ENCODE measurements at places on chromosomes 4 and X.

- no peak for DNase-seq
These were observed 18.7 kb upstream of the XPNPEP2 start for GRCh38 chrX:129719931-129720530.

DNA sequence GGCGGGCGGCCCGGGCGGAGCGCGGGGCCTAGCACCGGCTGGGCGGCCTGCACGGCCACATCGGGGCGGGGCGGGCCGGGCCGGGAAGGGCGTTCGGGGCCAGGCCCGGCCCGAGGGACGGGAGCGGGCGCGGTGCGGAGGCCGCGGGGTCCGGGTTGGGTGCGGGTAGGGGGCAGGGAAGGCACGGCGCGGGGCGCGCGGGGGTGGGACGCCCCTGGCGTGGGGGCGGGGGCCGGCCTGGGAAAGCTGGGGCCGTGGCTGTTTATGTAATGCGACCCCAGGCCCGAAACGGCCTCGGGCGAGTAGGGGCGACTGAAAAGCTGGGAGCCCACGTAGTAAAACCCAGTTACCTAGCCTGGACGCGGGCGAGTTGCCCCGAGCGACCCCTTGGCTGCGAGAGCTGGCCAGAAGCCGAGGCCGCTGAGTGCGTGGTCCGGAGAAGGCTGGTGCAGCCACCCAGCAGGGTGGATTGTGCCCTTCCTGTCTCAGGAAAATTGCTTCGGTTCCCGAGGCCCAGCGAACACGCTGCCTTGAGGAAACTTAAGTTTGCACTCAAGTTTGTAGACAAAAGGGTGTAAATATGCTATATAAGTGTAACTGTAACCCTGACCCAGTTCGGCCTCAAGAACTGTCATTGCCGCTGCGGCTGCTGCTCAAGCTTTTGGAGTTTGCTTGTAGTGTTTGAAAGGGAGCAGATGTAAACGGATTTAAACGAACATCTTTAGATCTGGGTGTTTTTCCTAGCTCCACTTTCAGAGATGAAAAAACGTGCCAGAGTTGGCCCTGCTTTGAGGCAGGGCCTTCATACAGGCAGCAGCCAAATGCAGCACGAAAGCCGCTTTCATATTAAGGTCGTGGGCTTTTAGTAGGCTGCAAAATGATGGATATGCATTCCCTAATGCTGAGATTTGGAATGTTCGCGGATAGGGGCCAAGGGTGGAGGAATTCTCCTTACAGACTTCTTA, 674 bp downstream of the SEC24B start:
- peak; percentile 71 for DNase-seq

DNA sequence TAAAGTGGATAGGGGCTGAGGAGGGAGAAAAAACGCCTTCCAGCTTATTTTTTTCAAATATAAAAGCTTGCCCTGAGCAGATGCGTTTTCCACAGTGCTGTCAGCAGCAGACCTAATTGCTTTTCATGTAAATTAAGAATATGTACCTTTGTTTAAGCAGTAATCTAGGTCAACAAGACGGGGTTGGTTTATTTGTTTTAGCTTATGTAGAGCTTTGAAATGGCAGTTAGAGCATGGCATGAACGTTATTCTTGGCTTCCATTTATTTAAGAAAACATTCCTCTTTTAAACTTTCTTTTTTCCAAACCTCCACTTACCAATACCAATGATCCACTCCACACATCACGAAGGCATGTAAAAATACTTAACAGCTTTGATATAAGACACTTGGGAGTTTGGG, 220.3 kb upstream of the TENM3 start:
- DNase-seq, result no peak

GRCh38 chrX:18887825-18888212, 96.1 kb downstream of the PHKA2 start:
- no peak for DNase-seq

- DNase-seq, result no peak
These were observed 186.2 kb downstream of the PTTG2 start for GRCh38 chr4:38146383-38146782.

Measured in mucosa of descending colon (tissue), 3 donors.